NK-92 treated with Interleukin-12 subunit alpha and Interleukin-12 subunit beta, amount 100 ng/mL, for 24 hours (cell line): ENCODE measurements at places on chromosomes 5 and 9.
A peak's percentile ranks its signal among the peaks of the same experiment; 100 is the strongest.

DNA sequence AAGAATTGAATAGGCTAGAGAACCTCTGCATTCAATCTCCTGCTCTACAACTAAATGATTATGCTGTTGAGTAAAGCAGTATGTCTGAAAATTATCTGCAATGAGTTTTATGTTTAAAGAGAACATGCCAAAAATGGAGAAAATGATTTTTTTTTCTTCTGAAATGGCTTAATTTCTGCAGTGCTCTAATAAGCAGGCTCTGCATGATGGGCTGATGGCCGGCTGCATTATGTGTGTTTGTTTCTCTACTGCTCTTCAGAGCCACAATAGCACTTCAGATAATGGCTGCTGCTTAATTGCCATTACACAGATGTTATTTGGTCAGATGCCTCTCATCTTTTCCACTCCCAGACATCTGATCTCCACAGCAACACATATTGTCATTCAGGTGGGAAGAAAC, 286.4 kb upstream of the DMAC1 start:
- no peak for DNase-seq

GRCh38 chr5:122690266-122690665, 84.6 kb upstream of the SNX2 start:
- no peak for DNase-seq

GRCh38 chr9:903886-904285, 62.4 kb downstream of the DMRT1 start:
- DNase-seq, result no peak

- no peak for DNase-seq
Observed at GRCh38 chr9:70902171-70902570, 219.2 kb downstream of the TRPM3 start.

GRCh38 chr9:33946779-33947535, 101.7 kb downstream of the UBAP2 start:
- DNase-seq, result no peak

DNA sequence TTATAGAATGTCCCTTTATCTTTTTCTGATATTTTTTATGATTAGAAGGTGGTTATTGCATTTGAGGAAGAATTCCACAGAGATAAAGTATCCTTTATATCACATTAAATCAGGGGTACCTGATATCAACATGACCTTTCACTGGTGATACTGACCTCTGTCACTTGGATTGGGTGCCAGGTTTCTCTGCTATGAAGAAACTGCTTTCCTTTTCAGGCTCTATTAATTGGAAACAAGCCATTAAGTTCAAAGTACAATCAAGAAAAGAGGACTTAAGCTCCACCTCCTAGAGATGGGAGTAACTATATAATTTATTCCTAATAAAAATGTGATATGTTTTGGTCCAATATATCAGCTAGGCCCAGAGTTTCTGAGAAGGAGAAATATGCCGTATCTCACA, 514.6 kb upstream of the TYRP1 start:
- no peak for DNase-seq

DNA sequence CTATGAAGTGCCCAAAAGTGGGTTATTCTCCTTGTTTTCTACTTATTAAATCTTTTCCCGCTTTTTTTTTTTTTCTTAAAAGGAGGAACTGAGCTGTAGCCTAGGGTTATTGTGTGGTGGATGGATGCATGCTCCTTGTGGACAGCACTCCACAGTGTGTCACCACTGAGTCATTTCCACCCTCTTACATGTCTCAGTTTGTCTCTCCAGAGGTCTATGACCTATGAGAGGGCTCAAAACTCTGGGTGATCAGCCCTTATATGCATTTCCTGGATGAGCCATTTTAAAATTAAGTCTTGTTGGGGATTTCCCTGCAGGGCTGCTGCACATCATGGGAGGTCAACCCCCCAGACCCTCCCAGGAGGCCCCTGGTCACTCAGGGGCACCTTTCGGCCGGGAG, 102.2 kb upstream of the MOCS2 start:
- no peak for DNase-seq

- DNase-seq, result no peak
Observed at GRCh38 chr9:134227451-134228411, 63.4 kb upstream of the RNU6ATAC start.

GRCh38 chr5:82018462-82018861, 46.6 kb downstream of the ATG10 start:
- no peak for DNase-seq

GRCh38 chr5:76209297-76209696, 126.1 kb downstream of the SV2C start:
- DNase-seq, result no peak

DNA sequence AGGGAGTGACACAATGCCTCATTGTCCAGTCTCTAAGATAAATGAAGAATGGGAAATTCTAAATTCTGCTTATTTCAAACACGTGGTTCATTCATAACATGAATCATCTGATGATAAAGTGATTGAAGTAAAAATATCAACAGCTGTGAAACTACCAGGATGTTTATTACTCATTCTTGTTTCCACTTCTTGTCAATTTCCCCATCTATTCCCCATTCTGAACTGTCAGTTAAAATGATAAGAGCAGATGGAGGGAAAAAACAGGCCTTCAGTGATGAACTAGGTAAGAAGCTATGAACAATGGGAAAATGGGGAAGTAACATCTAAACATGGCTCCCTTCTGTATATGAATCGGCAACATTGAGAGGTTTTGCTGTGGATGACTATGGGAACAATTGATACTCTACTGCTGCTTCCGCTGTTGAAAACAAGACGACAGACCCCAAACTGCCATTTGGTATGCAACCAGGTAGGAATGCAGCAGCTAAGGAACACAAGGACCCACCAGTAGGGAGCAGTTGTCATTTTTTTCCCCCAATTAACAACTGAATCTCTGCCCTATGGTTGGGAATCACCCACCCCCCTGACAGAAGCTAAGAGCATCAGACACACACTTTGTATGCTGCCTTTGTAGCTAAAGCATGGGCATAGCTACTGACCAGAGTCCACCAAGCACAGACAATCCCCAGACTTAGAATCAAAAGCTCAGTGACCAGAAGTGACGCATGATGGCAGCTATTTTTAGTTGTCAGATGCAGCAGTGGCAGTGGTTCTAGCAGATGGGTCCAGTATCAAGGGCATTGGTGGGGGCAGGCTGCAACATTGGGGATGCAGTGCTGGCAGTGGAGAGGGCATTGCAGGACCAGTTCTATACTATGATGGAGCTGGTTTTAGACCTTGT, 52.9 kb upstream of the ZNF366 start:
- no peak for DNase-seq

- no peak for DNase-seq
Observed at GRCh38 chr9:114238472-114238871, 83.1 kb downstream of the COL27A1 start.

- DNase-seq, result peak; percentile 13
Observed at GRCh38 chr9:92138157-92138959, 23.1 kb upstream of the SPTLC1 start.
